HAP-1 (cell line): ENCODE measurements at places on chromosomes 4 and X.

DNA sequence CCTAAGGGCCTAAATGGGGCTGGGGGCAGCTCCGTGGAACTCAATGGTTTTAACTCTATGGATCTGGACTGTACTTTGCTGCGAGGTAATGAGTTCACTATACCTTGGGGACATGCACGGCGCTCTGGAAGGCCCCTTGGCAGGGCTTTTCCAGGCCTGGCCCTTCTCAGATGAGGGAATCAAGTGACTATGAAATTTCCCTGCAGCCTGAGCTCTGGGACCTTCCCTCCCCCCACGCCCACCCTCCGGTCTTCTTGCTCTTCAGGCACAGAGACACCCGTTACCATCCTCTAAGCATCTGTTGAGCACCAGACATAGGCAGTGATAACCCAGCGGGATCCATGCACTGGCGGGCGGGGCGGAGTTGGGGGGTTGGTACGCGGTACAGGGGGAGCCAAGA lies 109.2 kb downstream of the PSAPL1 start:
- DNase-seq = no peak

DNA sequence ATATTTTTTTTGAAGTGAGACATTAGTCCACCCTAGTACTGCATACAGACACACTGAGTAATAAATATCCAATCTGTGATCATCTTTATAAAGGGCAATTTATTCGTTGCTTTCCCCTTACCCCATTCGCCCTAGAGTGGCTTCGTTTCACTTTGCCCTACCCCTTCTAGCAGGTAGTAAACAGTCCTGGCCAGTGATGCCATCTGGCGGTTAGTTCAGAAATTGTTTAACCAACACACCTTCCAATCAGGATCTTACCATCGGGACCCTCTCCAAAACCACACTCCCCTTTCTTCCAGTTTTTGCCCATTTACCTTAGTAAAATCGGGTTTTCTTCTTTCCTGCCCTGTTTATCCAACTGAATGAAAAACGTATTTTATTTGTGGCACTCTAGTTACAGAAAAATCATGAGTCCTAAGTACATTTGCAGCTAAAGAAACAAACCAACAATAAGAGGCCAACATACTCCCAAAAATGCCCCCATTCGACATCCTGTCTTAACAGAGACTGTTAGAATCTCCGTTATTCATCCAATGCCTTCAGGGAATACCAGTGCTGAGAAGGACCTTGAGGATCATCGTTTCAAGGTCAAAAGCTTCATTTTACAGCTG lies 2.2 kb downstream of the PPA2 start:
- DNase-seq = peak; percentile 71

DNA sequence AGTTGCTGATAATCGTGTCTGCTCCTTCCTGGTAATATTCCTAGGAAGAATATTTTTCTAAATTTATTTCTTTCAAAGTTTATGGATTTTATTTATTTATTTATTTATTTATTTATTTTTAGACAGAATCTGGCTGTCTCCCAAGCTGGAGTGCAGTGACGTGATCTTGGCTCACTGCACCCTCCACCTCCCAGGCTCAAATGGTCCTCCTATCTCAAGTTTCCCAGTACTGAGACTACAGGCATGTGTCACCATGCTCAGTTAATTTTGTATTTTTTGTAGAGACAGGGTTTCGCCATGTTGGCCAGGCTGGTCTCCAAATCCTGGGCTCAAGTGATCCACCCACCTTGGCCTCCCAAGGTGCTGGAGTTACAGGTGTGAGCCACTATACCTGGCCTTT lies 48.9 kb downstream of the PDLIM5 start:
- DNase-seq = no peak

- DNase-seq = peak; percentile 4
Observed at GRCh38 chr4:2352171-2352570, 66.3 kb downstream of the ZFYVE28 start.

- DNase-seq = no peak
Observed at GRCh38 chrX:42686296-42686695, 91.7 kb downstream of the PPP1R2C start.

DNA sequence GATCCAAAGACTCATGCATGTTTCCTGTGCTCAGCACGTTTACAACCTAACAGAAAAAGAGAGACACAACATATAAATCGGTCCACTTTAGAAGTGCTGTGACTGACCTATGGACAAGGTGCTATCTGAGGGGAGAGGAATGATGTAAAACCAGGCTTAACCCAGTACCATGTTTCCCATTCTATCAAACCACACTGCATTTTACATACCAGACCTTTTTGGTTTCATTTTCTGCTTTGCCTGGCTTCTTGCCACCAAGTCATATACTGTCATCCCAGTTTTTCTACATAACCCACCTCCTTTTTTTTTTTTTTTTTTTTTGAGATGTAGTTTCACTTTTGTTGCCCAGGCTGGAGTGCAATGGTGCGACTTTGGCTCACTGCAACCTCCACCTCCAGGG lies 82.2 kb downstream of the KLF8 start:
- DNase-seq = no peak

DNA sequence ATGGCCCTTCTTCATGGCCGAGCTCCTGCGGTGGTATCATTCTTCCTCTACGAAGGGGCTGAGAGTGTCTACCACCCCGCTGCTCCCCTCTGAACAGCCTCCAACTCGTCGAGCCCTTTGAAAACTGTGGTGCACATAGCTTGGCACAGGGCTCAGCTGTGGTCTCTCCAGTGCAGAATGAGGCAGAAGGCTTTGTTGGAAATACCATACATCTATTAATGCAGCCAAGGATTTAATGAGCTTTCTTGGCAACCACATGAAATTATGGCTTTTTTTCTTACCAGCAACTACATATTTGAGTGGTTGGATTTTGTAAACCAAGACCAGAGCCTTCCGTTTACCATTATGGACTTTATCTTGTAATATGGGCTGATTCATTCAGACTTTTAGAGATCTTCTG lies 61.7 kb upstream of the CBR4 start:
- DNase-seq = no peak
